ENCODE measurements at places on chromosomes 7 and 10. TPM values are rescaled to one million over a fixed set of nuclear protein-coding genes. Genes with fewer than 3 reads are reported as not detected.

DNA sequence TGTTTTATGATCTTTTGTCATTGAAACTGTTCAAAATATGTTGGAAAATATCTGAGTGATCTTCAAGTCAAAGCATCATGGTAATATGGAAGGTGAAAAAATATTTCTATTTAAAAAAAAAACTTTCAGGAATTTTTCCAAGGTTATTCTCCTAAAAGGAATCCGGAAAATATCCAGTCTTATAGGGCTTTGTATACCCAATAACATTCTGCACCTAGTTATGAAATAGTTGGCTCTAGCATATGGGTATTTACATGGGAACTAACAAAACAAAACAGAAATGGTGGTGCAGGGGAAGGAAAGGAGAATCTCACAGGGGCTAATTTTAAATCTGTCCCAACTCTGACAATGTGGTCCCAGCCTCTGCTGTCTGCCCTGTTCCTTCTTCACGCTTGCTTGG lies 167.1 kb upstream of the RHEB start:
- H3K27me3 ChIP-seq, result no peaks in the 10 kb centered on the region
- H3K4me1 ChIP-seq, result peaks cover 41% of the 10 kb centered on the region
- DNase-seq, result no peak
- H3K36me3 ChIP-seq, result peaks cover 5% of the 10 kb centered on the region
- peak overlapping the region; percentile 83 for H3K27ac ChIP-seq

GRCh38 chr7:36961097-36961496 lies 236.8 kb upstream of the AOAH start:
- no peak overlapping the region for H3K27ac ChIP-seq
- no peak overlapping the region for H3K4me3 ChIP-seq
- peaks cover 29% of the 10 kb centered on the region for H3K4me1 ChIP-seq
- H3K36me3 ChIP-seq, result no peaks in the 10 kb centered on the region
- H3K27me3 ChIP-seq, result peaks cover 2% of the 10 kb centered on the region

DNA sequence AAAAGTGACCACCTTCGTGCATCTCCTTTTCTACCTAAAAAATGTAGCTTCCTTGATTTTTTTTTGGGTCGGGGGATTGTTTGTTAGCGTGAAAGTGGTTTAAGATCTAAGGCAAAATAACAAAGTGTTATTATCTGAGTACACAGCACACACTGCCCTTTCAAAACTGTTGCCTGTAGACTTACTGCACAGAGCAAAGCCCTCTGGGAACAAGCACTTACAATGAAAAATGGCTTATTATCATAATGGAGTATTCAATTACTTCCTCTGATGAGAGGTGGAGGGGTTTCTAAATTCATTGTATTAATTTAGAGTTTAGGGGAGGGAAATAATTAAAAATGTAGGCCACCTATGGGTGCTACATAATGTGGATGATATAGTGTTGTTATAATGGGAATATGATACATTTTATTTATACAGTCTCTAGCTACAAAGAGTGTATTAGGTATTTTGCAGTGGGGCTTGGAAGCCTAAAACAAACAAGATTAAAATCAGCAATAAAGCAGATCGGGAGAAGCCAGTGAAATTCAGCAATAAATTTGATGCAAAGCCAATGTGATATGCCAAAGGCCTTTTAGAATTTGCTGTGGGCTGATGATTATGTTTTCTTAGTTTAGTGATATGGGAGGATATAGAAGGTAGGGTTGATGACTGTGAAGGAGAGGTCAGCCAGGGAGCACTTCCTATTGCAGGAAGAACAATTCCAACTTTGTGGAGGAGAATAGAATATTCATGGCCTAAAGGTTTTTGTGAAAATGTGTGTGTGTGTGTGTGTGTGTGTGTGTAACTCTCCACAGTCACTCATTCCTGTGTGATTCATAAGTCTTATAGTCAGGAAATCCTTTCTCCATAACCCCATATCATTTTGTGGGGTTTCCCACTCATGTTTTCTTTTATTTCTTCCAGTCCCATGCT lies 17.7 kb upstream of the EXOC4 start:
- H3K27me3 ChIP-seq, result no peaks in the 10 kb centered on the region
- no peak for DNase-seq
- no peak overlapping the region for H3K4me3 ChIP-seq
- peaks cover 9% of the 10 kb centered on the region for H3K4me1 ChIP-seq

DNA sequence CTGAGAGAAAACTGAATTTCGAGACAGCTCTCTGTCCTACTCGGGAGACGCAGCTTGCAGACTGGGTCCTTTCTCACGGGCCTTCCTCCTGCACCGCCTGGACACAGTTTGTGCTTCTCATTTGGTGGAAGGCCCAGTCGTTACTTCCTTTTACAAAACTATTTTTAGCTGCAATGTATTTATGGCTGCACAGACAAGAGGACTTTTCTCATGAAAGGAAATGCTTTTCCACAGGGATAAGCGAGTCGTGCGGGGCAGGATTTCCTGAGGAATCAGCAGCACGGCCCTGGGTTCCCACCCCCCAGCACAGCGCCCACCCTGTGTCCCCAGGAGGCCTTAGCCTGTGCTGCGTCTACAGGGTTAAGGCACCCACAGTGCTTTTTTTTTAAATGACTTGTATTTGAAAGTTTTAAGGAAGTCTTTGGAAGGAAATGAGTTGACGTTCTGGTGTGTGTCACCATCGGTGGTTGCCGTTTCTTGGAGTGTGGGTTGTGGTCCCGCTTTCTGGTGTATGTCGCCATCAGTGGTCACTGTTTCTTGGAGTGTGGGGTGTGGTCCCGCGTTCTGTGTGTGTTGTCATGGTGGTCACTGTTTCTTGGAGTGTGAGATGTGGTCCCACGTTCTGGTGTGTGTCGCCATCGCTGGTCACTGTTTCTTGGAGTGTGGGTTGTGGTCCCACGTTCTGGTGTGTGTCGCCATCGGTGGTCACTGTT lies 50.9 kb downstream of the INPP5A start:
- DNase-seq, result no peak
- peaks cover 15% of the 10 kb centered on the region for H3K36me3 ChIP-seq
- peaks cover 26% of the 10 kb centered on the region for H3K4me1 ChIP-seq
- no peaks in the 10 kb centered on the region for H3K27me3 ChIP-seq

- DNase-seq, result no peak
- no peak overlapping the region for H3K4me3 ChIP-seq
- H3K27ac ChIP-seq, result no peak overlapping the region
These were observed 240.5 kb upstream of the FZD8 start for GRCh38 chr10:35882422-35883150.

DNA sequence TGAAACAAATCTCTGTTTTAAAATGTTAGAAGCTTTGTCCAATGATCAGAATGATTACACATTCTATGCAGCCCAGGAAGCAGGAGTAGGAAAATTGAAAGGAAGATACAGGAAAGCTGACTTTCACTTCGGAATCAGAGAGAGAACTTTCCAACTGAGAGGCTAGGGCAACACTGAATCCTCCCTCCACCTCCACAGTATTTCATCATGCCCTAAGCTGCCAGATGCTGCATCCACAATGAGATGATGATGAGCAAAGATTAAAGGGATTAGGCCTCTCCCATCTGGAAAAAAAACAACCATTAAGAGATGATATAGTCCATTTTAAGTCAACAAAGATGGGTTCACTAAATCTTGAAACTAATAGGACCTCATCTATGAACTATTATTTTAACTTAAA lies 215.6 kb downstream of the GPR37 start:
- no peak for DNase-seq
- no peaks in the 10 kb centered on the region for H3K36me3 ChIP-seq
- H3K27ac ChIP-seq, result no peak overlapping the region
- H3K4me3 ChIP-seq, result no peak overlapping the region

DNA sequence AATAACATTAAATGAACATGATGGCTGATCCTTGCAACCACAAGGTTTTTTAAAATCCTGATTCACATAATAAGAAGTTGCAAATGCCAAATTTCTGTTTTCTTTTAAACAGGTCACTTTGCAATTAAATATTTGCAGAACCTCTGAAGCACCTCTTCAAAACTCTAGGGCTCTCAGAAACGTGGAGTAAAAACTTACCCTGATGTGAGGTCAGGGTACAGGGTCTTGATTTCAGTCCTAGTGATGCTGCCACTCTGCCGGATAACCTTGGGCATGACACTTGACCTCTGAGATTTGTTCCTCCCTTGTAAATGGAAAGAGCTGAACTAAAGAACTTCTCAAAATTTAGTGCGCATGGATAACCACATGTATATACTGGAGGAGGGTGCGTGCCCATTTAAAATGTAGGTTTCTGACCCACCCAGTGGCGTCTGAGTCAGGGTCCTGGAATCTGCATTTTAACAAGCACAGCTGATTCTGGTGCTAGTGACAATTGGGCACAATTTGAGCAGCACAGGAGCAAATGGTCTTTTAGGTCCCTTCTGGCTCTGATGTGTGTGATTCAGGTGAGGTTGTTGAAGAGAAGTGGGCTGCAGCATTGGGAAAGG lies 35.5 kb upstream of the TNPO3 start:
- DNase-seq, result no peak
- H3K4me1 ChIP-seq, result no peaks in the 10 kb centered on the region

DNA sequence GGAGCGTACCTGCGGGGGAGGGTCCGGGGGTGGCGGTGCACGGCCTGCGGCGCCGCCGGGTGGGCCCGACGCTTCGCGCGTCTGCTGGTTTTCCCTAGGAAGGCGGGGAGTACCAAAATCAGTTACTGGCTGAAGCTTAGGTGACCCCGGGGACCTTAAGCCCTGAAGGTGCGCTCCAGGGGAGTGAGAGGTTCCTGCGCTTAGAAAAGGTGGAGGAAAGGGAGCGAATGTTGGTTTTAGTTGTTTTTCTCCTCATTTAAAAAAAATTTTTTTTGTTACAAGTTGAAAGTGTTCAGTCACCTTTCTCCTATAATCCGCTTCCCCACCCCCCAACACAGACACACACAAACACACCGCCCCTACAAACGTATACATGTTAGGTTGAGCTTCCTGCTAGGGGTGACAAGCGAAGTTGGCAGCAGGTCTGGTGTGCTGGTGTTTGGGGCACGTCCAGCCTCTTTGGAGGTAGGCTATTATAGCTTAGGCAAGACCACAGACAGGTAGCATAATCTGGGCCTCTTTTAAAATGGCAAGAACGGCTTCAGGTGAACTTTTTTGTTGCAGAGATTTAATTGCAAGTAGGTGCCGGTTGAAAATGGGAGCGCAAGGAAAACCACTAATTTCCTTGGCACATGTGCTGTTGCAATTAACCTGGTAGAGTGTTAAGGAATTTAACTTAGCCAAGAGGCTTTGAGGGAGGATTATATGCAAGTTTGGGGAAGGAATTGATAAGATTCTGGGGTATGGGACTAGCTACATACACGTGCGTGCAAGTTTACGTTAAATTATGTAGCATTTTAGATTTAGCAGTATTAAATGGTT lies 945 bp downstream of the ADD3 start:
- H3K27ac ChIP-seq, result peak overlapping the region; percentile 77
- H3K4me1 ChIP-seq, result peaks cover 19% of the 10 kb centered on the region
- no peaks in the 10 kb centered on the region for H3K27me3 ChIP-seq

GRCh38 chr7:133564484-133564883 lies 311.6 kb downstream of the EXOC4 start:
- H3K4me1 ChIP-seq, result peaks cover 7% of the 10 kb centered on the region
- H3K27me3 ChIP-seq, result no peaks in the 10 kb centered on the region
- H3K4me3 ChIP-seq, result no peak overlapping the region
- H3K27ac ChIP-seq, result no peak overlapping the region
- H3K36me3 ChIP-seq, result peaks cover 4% of the 10 kb centered on the region

DNA sequence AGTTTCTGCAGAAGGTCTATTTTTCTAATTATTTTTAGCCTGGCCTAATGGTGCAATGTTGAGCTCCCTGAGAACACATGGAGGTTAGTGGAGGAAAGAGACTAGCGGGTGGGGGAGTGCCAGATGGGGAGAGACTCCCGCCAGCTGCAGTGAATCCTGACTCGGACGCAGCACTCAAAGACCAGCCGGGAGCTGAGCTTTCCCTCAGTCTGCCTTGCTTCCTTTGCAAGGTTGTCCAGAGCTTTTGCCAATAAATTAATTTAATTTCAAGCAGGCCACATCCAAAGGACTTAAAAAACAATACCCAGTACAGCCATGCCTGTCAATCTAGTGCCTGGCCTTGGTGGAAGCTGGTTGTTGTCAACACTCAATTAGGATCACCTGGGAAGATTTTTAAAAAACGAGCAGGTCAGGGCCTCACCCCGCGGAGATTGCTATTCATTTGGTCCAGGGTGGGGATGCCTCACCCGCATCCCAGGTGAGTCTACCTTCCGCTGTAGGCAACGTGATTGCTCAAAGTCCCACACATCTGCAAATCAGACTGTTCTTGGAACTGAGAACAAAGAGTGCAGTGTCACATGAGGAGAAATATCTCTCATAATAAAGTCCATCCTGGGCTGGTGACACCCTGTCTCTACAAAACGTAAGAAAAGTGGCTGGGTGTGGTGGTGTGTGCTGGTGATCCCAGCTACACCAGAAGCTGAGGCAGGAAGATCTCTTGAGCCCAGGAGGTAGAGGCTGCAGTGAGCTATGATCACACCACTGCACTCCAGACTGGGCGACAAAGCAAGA lies 4.0 kb downstream of the CLRN3 start:
- no peaks in the 10 kb centered on the region for H3K36me3 ChIP-seq
- no peak for DNase-seq
- H3K4me3 ChIP-seq, result no peak overlapping the region
- no peak overlapping the region for H3K27ac ChIP-seq
- H3K27me3 ChIP-seq, result no peaks in the 10 kb centered on the region

DNA sequence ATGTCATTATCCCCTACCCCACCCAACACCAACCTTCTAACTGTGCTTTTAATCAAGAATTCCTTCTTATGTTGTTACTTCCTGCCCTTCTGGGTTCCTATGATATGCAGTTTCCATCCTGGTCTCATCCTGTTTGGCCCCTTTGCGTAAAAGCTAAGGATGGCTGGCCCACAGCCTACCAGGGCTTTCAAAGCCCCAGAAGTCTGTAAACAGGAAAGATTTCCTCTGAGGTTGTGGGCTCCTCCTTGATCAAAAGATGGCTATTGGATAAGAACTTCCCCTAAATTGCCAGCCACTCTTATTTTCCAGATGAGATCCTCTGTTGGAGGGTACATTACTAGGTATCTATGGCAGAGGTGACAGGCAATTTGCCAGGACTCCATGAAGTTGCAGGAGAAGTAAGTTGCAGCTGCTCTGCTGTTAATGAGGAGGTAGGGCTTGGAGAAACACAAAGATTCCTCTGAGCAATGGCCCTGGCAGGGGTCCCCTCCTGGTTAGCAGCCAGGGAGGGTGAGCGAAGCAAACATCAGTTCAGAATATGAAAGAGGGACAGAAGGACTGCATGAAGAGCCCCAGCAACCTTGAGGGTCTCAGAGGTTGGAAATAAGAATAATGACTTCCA lies 32.1 kb downstream of the NRP1 start:
- H3K27me3 ChIP-seq, result no peaks in the 10 kb centered on the region
- no peak overlapping the region for H3K4me3 ChIP-seq
- H3K27ac ChIP-seq, result no peak overlapping the region
- H3K4me1 ChIP-seq, result peaks cover 19% of the 10 kb centered on the region
- H3K36me3 ChIP-seq, result peaks cover 27% of the 10 kb centered on the region
- DNase-seq, result no peak

SFRP4 gene
- total RNA-seq, result not detected

SPDYE2B gene
- total RNA-seq, result not detected

DLX5 gene
- total RNA-seq, result not detected

ABCB4 gene
- total RNA-seq, result not detected

All from Calu3 (cell line).